Coronary artery (tissue), 2 donors: ENCODE measurements at places on chromosomes 7 and 10.
A peak's percentile ranks its signal among the peaks of the same experiment; 100 is the strongest.

- no peak for DNase-seq
These were observed 43.8 kb downstream of the ETV1 start for GRCh38 chr7:13945670-13946069.

- no peak for DNase-seq
These were observed 7.5 kb downstream of the NRP1 start for GRCh38 chr10:33326933-33327332.

- DNase-seq = no peak
These were observed 45.1 kb downstream of the CYTH3 start for GRCh38 chr7:6227294-6227846.

GRCh38 chr10:105514106-105514505, 873.0 kb downstream of the SORCS3 start:
- no peak for DNase-seq

- peak; percentile 52 for DNase-seq
These were observed 12.9 kb upstream of the HOXA2 start for GRCh38 chr7:27115221-27116026.

- DNase-seq = no peak
These were observed 6.8 kb upstream of the MYOZ1 start for GRCh38 chr10:73647875-73648651.

DNA sequence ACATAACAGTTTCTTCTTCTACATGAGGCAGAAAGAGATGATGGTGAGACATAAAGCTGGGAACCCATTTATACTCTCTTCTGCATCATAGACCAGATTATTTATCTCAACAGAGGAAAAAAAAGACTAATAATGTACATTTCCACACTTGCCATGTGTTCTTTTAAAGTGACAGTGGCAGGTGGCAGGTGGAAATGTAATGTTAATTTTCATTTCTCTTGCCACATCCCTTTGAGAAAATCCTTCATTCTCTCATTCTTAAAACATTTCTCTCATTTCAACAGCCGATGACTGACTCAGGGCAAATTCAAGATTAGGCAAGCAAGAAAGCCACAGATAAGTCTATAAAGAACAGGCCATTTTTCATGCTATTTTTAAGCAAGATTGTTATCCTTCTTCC, 635.6 kb upstream of the SORCS1 start:
- no peak for DNase-seq

DNA sequence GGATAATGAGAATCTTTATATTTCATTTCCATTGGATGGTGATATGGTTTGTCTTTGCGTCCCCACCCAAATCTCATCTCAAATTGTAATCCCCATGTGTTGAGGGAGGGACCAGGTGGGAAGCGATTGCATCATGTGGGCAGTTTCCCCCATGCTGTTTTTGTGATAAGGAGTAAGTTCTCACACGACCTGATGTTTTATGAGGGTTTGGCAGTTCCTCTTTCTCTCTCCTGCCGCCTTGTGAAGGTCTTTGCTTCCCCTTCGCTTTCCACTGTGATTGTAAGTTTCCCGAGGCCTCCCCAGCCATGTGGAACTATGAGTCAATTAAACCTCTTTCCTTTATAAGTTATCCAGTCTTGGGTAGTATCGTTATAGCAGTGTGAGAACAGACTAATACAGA, 59.4 kb downstream of the MTPN start:
- no peak for DNase-seq

DNA sequence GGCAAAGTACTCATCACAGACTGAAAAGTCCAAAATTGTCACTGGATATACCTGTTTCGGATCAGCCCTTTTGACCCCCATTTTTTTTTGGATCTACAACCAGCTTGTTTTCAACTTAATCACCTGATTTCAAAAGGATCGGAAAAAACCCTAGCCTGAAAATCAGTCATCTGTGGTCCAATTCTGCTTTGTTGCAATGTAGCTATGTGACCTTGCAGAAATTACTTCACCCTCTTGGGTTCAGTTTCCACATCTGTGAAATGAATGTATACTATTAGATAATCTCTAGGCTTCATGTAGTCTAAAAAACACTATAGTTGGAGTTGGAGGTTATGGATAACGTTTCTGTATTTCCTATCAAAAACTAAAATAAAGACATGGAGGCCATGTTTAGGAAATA, 37.1 kb downstream of the STEAP4 start:
- no peak for DNase-seq

DNA sequence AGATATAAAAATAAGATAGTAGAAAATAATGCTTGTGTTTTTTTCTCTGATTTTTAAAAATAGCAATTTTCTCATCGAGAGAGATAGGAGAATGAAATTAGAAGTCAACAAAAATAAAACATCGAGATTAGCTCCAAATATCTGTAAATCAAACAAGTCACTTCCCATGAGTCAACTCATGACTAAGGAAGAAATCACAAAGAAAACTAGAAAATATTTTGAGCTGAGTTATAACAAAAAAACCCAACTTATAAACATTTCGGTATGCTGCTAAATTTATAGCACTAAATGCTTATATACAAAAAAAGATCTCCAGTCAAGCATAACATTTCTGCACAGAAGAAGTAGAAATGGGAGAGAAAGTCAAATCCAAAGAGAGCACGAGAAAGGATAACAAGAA, 140.1 kb downstream of the ITGA8 start:
- DNase-seq = no peak

DNA sequence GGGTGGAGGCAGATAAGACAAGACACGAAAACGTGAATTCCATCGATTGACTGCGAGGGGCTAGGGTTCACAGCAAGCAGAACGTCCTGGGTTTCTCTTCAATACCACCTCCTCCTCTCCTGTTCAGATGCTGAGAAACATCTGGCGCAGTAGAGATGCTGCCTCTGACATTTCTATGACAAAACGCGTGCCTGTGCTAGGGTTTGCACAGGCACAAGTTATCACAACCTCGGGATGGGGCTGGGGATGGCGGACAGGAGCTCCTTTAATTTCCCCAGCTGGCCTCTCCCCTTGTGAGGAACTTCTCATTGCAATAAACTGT, 99.8 kb upstream of the SVIL start:
- no peak for DNase-seq

DNA sequence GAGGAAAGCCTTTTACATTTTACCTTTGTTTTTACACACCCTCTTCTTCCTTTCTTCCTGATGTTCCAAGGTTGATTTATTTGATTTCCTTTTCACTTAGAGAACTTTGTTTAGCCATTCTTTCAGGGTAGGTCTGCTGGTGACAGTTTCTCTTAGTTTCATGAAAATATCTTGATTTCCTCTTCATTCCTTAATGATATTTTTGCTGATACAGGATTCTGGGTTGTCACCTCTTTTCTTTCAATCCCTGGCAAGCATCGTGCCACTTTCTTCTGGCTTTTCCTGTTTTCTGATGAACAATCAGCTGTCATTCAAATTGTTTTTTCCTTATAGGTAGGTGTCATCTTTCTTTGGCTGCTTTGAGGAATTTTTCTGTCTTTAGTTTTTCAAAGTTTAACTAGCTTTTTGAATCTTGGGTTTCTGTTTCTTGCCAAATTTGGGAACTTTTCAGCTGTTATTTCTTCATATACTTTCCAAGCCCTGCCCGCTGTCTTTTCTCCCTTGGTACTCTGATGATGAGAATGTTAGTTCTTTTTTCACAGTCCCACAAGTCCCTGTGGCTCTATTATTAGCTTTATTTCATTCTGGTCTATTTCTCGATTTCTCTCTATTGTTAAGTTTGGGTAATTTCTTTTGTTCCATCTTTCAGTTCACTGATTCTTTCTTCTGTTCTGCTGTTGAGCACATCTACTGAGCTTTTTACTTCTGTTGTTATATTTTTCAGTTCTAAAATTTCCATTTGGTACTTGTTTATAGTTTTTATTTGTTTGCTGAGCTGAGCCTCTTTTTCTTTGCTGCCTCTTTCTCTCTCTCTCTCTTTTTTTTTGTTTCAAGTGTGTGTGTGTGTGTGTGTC, 102.6 kb downstream of the CCNY start:
- DNase-seq = no peak

- no peak for DNase-seq
These were observed 21.3 kb upstream of the TMEM236 start for GRCh38 chr10:17730667-17731066.

DNA sequence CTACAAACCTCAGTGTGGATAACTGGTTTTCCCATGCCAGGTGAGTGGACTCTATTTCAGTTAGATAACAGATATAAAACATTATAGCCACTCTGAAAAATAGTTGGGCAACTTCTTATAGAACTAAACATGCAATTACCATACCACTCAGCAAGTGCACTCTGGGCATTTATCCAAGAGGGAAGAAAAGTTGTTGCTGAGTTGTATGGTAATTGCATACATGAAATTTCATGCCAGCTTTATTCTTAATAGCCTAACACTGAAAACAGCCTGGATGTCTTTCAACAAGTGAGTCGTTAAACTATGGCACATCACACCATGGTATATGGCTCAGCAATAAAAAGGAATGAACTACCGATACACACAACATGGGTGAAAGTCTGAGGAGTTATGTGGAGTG, 10.6 kb upstream of the UPP1 start:
- no peak for DNase-seq

DNA sequence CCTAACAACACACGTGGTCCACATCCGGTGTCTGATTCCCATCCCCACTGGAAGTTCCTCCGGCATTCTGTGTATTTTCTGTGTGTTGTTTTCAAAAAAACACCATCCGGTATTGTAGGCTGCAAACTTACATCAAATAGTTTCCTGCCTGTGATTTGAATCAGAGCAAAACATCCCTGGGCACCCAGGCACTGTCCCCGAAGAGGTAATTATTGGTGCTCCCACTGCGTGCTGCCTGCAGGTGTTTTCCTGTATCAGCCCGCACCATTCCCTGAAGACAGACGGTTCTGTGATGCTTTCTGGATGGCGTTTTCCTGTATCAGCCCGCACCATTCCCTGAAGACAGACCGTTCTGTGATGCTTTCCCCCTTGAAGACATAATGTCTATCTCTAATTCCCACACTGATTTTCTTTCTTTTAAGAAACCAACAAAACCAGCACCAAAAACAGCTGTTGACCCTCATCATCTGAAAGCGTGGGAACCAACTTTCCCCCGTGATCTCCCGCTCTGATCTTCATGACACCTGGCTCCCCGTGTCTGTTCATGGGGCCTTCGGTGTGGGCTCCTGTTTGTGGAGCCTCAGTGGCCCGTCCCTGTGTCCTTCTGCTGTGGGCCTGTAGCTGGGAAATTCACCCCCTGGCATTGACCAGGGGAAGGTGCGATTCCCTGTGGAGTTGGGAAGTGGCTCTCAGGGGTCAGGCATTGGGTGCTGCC, 205.3 kb downstream of the ADARB2 start:
- DNase-seq = no peak

DNA sequence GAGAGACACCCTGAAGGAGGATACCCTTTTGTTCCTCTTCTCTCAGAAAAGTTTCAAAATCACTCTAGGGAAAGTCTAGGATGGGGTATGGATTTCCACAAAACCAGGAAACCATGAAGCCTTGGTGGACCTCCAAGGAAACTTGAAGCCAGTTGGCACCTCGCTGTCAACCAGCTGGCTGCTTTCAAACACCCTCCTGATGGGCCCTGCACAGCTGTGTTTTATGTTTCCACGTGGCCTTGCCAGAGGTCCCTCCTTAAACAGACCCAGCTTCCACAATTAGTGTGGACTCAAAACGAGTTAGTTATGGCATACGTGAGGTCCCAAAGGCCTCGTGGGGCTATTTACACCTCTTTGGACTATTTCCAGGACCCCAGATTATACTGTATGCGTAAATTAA, 5.9 kb downstream of the PPP1R3A start:
- no peak for DNase-seq

GRCh38 chr10:120612756-120613155, 155.7 kb downstream of the PLPP4 start:
- no peak for DNase-seq
